ENCODE measurements at places on chromosomes 1 and 21.

DNA sequence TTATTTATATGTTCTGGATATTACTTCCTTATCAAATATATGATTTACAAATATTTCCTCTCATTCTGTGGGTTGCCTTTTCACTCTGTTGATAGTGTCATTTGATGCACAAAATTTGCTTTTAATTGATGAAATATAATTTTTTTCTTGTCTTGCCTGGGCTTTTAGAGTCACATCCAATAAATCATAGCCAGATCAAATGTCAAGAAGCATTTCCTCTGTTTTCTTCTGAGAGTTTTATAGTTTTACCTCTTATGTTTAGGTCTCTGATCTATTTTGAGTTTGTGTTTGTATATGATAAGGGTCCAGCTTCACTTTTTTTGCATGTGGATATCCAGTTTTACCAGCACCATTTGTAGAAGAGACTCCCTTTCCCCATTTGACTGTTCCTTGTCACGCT is 29.5 kb downstream of the CD46 start:
- DNase-seq, result no peak

GRCh38 chr21:37917612-37918011 is 1.4 kb upstream of the KCNJ6 start:
- DNase-seq, result no peak

GRCh38 chr1:185646202-185646683 is 87.9 kb upstream of the HMCN1 start:
- no peak for DNase-seq

- DNase-seq, result no peak
Observed at GRCh38 chr1:1287288-1288110, 7.3 kb downstream of the SCNN1D start.

GRCh38 chr1:235067396-235068157 is 61.1 kb downstream of the TOMM20 start:
- peak; percentile 32 for DNase-seq

DNA sequence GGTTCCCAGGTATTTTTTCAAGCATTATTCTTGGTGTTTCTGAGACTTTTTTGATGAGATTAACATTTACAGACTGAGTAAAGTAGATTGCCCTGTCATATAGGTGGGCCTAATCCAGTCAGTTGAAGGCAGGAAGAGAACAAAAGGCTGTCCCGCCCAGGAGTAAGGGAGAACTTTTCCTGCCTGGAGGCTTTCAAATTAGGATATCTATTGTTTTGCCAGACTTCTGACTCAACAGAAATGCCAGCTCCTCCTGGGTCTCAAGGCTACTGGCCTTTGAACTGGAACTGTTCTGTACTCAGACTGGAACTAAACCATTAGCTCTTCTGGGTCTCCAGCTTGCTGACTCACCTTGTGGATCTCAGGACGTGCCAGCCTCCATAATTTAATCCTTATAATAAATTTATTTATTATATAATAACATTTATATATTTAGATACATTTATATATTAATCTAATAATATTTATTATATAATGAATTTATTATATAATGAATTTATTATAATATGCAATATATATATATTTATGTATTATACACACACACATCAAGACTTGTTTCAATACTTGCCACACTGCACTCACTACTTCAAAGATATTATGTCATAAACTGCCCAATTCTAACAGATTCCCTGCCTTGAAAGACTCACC is 510.8 kb upstream of the B3GALT2 start:
- DNase-seq, result no peak

- DNase-seq, result no peak
Observed at GRCh38 chr1:243942196-243943150, 92.4 kb upstream of the AKT3 start.

DNA sequence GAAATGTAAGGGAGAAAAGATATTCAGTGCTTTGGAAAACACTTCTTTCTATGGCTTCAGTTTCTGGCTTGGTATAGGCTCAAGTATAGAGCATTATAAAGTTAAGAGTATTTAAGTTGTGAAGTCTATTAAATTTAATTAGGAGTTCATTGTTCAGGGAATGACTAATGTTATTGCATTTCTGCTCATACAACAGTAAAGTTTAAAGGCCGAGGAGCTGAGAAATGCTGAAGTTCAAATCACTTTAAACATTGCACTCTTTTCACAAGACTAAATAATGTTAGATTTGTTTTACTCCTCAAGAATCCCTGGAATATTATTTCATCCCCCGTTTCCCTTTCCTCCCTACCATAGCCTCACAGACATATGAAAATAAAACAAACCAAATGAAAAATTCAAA is 30.1 kb downstream of the RGS5 start:
- no peak for DNase-seq

GRCh38 chr1:225940385-225941151 is 452 bp downstream of the LEFTY2 start:
- no peak for DNase-seq

- no peak for DNase-seq
Observed at GRCh38 chr1:230610589-230610988, 31.7 kb upstream of the COG2 start.

- no peak for DNase-seq
Observed at GRCh38 chr1:86259390-86259789, 102.8 kb upstream of the COL24A1 start.

DNA sequence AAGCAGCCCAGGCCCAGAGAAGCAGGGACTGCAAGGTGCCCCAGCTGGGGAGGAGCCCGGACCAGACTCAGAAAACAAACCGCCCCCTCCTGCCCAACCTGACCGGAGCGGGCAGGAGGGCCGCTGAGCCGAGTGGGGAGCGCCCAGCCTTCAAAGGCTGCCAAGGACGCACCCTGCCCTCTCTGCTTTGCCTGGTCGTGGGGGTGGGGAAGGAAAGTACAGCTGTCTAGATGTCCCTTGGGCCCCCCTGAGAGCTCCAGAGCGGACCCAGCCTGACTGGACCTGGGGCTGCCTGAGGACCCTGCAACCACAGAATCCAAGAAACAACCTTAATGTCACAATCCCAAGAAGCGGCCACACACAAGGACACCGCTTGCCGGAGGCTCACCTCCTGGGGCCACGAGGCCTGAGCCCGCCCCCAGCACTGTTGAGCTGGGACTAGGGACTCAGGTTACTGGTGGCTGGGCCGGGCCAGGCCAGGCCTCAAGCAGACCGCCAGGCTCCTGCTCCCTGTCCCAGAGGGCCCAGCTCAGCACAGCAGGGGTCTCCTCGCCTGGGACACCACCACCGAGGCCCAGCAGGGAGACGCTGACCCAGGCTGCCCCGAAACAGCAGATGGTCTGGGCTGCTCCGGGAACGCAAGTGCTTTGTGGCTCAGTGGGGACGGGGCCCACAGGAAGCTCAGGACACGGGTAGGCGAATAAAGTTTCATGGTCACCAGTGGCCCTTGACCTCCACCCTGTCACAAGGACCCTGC is 1.4 kb downstream of the DVL1 start:
- no peak for DNase-seq

- DNase-seq, result no peak
Observed at GRCh38 chr1:181112071-181112929, 23.8 kb downstream of the IER5 start.

DNA sequence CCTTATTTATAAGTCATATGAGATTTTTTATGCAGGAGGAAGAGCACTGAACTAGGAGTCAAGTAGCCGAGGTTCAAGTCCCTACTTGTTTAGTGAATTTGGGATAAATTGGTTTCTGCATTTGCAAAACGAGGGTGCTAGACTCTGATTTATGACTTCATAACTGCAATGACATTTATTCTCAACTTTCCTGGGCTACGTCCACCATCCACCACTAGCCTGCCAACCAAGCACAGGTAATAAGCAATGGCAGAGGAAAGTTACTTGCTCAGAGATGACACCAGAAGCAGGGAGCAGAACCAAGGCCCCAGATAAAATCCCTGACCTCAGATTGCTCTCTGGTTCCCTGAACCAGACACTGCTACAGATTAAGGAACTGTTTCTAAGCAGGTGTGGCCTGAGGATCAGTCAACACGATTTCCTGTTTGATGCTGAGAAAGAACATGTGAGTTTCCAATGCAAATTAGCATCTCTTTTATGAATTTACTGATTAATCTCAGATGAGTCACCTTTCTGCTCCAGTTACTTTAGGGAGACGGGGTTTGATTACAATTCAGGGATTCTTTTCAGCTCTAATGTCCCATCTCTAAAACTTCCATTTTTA is 52.7 kb downstream of the PLPP3 start:
- DNase-seq, result peak; percentile 12

GRCh38 chr21:35643176-35643575 is 417.1 kb downstream of the SETD4 start:
- DNase-seq, result no peak

DNA sequence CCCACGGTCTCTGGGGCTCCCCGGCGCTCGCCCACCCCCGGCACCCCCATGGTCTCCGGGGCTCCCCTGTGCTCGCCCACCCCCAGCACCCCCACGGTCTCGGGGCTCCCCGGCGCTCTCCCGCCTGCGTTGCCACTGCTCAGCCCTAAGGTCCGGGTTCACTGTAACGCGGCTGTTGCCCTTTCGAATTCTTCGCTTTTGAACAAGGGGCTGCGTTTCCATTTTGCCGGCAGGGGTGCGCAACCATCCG is 5.2 kb upstream of the FTCD start:
- no peak for DNase-seq

GRCh38 chr1:118099686-118100085 is 85.3 kb downstream of the SPAG17 start:
- no peak for DNase-seq

DNA sequence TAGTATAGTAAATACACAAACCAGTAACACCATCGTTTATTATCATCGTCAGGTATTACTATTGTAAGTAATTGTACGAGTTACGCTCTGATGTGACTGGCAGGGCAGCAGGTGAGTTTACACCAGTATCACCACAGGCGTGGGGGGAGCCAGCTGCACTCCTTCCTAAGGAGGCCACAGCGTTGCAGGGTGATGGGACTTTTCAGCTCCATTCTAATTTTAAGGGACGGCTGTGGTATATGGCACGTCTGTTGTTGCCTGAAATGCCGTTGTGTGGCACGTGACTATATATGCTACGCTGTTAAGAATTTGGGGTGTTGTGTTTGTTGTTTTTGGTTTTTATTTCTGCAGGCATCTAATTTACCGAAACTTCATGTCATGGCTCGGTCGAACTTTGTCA is 164.8 kb upstream of the COL6A1 start:
- no peak for DNase-seq

- peak; percentile 35 for DNase-seq
Observed at GRCh38 chr21:44487831-44488230, 32.5 kb downstream of the LRRC3 start.

GRCh38 chr1:220013497-220013896 is 32.8 kb downstream of the EPRS1 start:
- DNase-seq, result no peak

- DNase-seq, result no peak
Observed at GRCh38 chr1:229470406-229471043, 36.6 kb upstream of the ACTA1 start.

- no peak for DNase-seq
Observed at GRCh38 chr1:179440971-179441370, 75.2 kb downstream of the AXDND1 start.

- DNase-seq, result no peak
Observed at GRCh38 chr1:51238034-51238403, 1.9 kb downstream of the RNF11 start.

Measured in Kasumi-1 (cell line).